Hindlimb muscle (tissue), 1 donor: ENCODE measurements at places on chromosomes 12 and 14. TPM values are rescaled to one million over a fixed set of nuclear protein-coding genes. Genes with fewer than 3 reads are reported as not detected.

Gene MIP
- polyA plus RNA-seq: not detected

Gene RFLNA
- 6.9 TPM for polyA plus RNA-seq

Gene PLEKHG3
- 24.8 TPM for polyA plus RNA-seq

Gene NAV3
- polyA plus RNA-seq: 22.2 TPM

Gene RAD9B
- polyA plus RNA-seq: 2.7 TPM

Gene TMBIM6
- 268 TPM for polyA plus RNA-seq

GRCh38 chr12:94644141-94644979 lies 6.0 kb downstream of the TMCC3 start:
- DNase-seq: no peak

DNA sequence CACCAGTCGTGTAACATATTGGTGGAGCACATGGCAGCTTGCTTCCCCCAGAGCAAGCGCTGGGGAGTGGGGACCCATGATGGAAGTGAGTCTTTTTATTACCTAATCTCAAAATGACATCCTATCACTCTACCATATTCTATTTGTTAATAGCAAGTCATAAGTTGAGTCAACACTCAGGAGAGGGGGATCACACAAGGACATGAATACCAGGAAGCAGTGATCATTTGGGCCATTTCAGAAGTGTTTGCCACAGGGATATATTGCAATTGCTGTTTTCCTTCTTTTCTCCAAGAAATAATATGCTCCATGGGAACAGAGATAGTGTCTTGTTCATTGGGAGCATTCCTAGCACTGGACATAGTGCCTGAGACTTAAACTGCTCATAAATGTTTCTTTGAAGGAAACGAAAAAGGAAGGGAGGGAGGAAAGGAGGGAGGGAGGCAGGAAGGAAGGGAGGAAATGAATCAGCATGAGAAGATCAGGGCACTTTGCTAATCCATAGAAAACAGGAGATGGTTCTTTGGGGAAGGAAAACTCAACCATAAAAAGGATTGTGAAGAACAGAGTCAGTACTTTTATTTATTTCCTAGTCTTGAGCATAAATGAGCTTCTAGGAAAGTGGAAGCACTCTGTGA lies 39.2 kb upstream of the EEA1 start:
- no peak for DNase-seq

DNA sequence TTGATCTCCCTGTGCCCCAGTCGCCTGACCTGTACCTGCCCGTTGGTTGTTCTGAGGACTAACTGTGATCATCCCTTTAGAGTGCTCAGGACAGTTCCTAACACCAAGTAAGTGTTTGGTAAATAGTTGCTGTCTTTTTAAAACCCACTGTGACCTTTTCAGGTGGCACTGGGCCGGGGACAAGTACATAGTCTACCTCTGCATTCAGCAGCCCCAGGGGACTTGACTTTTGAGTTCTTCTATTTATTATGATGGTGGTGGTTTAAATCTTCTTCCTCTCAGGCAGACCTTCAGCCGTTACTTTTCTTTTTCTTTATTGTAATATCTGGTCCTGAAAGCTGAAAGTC lies 38.8 kb downstream of the EVL start:
- no peak for DNase-seq

- DNase-seq: no peak
These were observed 41.8 kb downstream of the FMNL3 start for GRCh38 chr12:49665384-49665783.

DNA sequence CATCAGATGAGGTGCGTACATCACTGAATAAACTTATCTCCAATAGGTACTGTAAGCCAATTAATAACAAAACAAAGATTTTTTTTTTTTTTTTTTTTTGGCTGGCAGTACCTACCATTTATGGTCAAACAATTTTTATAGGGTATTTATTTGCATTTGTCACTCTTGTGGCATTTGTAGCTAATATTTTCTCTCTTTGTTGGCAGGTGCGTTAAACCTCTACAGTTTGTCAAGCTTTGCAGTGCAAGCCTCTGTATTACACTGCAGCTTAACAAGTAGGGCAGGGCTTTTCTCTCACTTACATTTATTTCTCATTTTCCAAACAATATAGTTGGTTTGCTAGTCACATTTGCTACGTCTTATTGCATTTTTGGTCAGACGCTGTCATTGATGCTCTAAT lies 12.3 kb downstream of the PRPF39 start:
- no peak for DNase-seq

- no peak for DNase-seq
These were observed 208.6 kb upstream of the OR4E1 start for GRCh38 chr14:21882226-21882625.
